HT1080 (cell line): ENCODE measurements at places on chromosomes 13 and 19.

DNA sequence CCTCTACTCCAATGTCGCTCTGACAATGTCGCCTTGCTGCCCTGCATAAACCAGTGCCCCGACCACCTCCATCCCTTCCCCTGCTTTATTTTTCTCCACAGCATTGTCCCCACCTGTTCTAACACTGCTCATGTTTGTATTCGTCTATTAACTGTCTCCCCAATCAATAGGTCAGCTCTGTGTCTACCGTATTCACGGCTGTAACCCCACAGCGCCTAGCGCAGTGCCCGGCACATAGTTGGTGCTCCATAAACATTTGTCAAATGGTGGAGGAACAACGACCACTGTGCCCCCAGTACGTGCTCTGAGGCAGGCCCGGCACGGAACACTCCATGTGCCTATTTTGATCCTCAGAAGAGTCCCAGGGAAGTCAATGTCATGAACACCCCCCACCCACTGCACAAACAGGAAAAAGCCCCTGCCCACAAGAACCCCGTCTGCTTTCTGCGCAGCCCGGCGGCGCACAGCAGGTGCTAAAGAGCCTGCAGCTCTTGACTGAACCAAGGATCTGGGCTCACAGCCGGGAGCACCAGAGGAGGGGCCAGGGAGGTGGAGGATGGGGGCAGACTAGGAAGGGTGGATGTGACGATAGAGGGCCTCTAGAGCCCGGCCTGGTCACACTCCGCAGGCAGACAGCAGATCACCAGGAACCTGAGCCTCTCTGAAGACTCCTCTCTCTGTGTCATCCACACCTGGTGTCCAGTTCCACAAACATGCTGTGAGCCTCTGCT is 1.8 kb upstream of the CEACAM16 start:
- DNase-seq: no peak

GRCh38 chr13:29564373-29564772 is 31.1 kb downstream of the SLC7A1 start:
- no peak for DNase-seq

- no peak for DNase-seq
Observed at GRCh38 chr13:24648983-24649687, 31.1 kb upstream of the ATP12A start.

DNA sequence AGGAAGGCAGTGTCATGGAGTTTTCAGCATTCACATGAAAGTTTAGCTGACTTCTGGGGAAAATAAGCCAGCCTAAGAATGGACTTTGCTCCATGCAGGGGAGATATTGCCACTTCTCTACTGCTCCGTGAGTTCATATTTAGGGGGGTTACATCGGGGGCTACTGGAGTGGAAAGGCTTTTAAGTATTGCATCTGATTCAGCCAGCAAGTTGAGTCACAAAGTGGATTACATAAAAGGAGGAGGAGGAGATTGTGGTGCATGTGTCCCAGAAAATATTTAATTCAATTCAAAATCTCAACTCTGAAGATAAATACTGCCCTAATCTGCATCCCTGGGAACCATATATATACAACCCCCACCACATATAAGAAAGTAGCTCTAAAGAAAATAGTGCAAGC is 617.2 kb downstream of the DCT start:
- no peak for DNase-seq

GRCh38 chr13:41533266-41534052 is 76.1 kb downstream of the RGCC start:
- no peak for DNase-seq

- DNase-seq: no peak
Observed at GRCh38 chr19:46726971-46727501, 10.1 kb upstream of the PRKD2 start.

GRCh38 chr19:38658462-38659306 is 11.2 kb downstream of the ACTN4 start:
- peak; percentile 98 for DNase-seq

- no peak for DNase-seq
Observed at GRCh38 chr19:45761714-45762113, 7.3 kb downstream of the SIX5 start.

DNA sequence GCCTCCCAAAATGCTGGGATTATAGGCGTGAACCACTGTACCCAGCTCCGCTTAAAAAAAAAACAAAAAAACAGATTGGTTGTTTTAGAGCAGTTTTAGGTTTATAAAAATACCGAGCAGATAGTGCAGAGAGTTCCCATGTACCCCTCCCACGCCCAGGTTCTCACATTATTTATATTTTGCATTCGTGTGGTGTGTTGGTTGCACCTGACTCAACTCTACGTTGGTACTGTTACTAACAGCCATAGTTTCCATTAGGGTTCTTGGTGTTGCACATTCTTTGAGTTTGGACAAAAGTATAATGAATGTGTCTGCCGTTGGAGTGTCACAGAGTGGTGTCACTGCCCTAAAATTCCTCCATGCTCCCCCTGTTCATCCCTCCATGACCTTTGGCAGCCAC is 29.1 kb downstream of the MYO9B start:
- DNase-seq: no peak

DNA sequence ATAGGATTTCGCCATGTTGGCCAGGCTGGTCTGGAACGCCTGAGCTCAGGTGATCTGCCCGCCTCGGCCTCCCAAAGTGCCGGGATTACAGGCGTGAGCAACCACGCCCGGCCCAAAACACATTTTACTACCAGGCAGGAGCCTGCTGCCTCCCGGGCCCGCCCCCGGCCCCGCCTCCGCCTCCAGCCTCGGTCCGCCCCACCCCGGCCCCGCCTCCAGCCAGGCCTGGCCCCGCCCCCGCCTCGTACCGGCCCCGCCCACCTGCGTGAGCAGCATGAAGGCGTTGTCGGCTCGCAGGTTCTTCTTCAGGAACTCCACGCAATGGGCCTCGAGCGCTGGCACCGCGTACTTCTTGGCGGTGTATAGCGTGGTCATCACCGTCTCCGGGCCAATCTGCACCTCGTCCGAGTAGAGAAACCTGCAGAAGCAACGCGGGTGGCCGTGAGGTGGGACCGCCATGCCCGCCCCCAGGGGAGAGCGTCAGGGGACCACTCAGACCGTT is 22.7 kb downstream of the BTBD2 start:
- no peak for DNase-seq

- peak; percentile 41 for DNase-seq
Observed at GRCh38 chr13:26707122-26708006, 53.2 kb downstream of the GPR12 start.

DNA sequence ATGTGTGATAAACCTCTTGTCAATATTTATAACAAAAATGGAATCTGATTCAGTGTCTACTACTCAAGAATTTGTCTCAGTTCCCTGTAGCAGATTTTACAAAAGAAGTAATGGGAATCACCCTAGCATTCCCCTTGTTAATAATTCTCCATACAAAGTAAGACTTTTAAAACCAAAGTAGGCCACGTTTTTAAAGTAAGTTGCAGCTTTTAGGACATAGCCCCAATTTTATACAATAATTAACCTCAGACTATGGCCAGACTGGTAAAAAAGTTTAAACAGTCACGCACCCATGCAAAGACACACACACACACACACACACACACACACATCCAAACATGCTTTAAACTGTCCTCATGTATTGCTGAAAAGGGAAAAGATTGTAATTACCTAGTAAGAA is 589.9 kb downstream of the PCDH9 start:
- DNase-seq: no peak
